ENCODE measurements at places on chromosomes 4 and X.

- DNase-seq = no peak
Measured at GRCh38 chrX:55056820-55057674, 17.8 kb upstream of the PAGE2B start.

- DNase-seq = no peak
Measured at GRCh38 chr4:175531405-175532091, 280.5 kb downstream of the GPM6A start.

DNA sequence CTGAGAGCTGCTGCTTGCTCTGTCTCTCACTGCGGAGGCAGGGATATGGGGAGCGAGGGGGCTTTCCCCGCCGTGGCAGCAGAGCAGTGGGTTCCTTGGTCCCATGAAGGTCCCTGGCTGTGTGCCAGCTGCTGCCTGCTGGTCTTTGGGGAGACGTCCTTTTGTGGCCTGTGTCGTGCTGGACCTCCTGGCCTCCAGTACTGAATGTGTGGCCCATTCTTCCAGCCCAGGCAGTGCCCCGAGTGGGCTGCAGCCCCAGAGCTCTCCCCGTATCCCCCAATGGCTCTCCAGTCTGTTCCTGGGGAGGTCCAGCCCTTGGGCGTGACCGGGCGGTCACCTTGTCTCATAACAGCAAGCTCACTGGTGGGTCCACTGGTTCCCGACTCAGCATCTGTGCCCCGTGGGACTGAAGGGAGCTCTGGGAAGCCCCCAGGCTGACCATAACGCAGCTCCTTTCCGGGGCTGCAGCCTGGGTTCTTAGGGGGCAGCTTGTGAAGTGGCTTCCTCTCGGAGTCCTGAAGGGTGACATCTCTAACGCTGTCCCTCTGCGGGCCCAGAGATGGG, 115.6 kb downstream of the SMIM20 start:
- no peak for DNase-seq

GRCh38 chr4:89204624-89205023, 93.3 kb downstream of the TIGD2 start:
- DNase-seq = no peak

- peak; percentile 3 for DNase-seq
Measured at GRCh38 chrX:101078716-101079598, at the start of gene TMEM35A. TSS of gene TMEM35A (plus strand) at chrX:101078879. CDS start at chrX:101079003, 124 bp downstream.

GRCh38 chrX:41152221-41152620, 67.0 kb downstream of the USP9X start:
- DNase-seq = no peak

- DNase-seq = no peak
Measured at GRCh38 chr4:53477038-53477565, 99.7 kb downstream of the FIP1L1 start.

GRCh38 chrX:39788521-39788920, 309.2 kb downstream of the BCOR start:
- no peak for DNase-seq

- no peak for DNase-seq
Measured at GRCh38 chr4:3186609-3187008, 62.4 kb upstream of the MSANTD1 start.

DNA sequence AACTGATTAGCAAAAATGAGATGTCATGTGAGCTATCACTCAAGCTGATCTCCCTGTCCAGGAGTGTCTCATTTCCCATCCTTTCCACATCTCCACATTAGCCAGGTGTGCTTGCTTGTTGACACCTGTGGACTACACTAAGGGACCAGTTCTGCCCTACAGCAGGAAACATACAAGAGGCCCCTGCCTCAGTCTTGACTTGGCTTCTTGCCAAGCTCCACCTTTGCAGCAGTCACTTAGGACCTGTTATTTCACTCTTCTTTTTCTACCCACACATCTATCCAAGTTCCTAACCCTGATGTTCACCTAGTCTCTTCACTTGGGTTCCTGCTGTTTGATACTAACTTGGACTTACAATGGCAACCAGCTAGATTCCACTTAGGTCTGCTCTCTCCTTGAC, 13.2 kb downstream of the FRMD7 start:
- no peak for DNase-seq

DNA sequence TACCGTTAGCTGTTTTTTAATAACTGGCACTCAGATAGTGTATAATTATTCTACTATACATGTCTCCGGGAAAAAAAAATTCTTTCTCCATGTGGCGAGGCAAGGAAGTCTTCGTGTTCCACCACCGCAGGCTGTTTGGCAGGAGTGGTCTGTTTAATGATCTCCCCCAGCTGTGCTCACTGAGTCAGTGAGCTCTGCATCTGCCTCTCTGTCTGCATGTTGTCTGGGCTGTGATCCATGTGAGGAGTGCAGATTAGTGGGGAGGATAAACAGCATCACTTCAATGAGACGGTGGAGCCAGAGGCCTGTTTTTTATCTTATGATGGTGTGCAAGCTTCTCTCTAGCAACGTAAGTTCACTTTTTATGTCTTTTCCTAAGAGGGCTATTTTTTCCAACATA, 69.8 kb downstream of the RPS3A start:
- DNase-seq = no peak

GRCh38 chrX:7852166-7852565, 9.2 kb downstream of the VCX start:
- no peak for DNase-seq

DNA sequence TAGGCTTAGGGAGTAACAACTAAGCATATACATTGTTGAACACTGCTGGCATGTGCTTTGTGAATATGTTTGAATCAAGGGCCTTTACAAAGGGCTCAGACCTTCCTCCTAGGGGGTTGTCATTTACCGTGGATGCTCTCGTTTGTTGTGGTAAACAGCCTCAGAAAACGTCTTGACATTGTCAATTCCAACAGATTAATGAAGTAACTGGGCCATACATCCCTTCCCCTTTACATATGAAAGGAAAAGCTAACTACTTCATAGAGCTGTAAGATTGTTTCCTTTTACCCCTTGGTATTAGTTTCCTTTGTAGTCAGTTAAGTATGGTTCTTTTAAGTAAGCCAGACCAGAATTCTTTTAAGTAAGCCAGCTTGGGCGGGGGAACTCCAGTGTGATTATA, 42.9 kb downstream of the FAT4 start:
- no peak for DNase-seq

GRCh38 chr4:29717287-29718057, 1002.7 kb upstream of the PCDH7 start:
- no peak for DNase-seq

DNA sequence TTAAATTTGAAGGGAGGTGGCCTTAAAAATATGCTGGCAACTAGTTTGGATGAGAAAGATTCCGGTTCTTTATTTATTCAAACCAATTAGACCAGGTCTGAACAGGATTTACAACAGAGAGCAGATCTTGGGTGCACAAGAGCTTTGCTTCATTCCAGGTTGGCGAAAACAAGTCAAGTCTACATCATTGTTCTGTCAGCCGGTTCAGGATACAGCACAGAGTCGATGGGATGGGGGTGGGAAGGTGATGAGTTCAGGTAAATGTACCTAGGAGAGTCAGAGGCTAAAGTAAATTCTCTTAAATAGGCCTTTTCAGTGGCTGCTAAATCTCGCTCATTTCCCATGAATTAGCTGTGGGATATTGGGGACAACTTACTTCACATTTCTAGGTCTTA, 882 bp upstream of the STIM2 start:
- DNase-seq = no peak
